Progenitor cell of endocrine pancreas (in vitro differentiated cells): ENCODE measurements at places on chromosomes 1 and 21. TPM values are rescaled to one million over a fixed set of nuclear protein-coding genes. Genes with fewer than 3 reads are reported as not detected.

GIPC2 gene
- 3.0 and 4.2 TPM in 2 replicates for total RNA-seq

- H3K4me1 ChIP-seq = peaks cover 8% of the 10 kb centered on the region
- no peaks in the 10 kb centered on the region for H3K36me3 ChIP-seq
- DNase-seq = no peak
These were observed 3.4 kb downstream of the IGSF21 start for GRCh38 chr1:18110968-18111367.

MRPL37 gene
- 61.9 and 62.2 TPM in 2 replicates for total RNA-seq

- no peaks in the 10 kb centered on the region for H3K4me1 ChIP-seq
- peak; percentile 41 for DNase-seq
- H3K27me3 ChIP-seq = no peaks in the 10 kb centered on the region
- no peak overlapping the region for H3K27ac ChIP-seq
These were observed 3.8 kb downstream of the TAS1R3 start for GRCh38 chr1:1334835-1335234.

DNA sequence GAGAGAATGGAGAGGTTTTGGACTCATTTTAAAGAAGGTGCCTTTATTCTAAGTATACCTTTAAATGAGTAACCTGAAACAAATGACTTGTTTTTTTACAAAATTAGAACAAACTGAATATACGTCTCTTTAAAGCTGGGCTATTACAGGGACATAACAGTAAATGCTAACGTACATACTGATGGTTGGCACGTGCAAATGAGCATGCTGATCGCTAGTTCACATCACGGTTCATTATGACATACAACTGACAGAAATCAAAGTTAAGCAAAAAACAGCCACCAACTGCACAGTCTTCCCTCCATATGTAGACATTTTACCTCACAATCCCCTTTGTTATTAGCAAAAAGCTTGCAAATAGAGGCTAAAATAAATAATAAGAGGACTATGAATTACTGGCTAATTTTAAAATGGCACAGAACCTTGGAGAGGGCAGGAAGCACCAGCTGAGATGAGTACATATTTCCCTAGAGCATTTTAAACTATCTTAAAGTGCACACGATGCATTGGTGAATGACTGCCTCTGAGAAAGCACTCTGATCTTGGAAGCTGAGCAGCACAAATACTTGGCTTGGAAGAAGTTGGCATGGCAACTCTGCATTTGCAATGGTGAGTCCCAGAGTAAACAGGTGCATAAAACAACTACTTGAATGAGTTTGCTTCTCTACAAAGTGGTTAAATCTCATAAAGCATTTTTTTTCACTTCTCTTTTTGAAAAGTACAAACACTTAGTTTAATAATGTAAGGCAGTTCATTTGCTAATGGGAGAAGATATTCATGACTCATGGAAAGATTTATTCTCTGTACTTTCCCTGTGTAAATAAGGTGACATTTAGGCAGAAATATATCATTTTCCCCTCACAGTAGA is 204.7 kb downstream of the LHX8 start:
- no peak overlapping the region for H3K4me3 ChIP-seq
- no peak for DNase-seq
- H3K4me1 ChIP-seq = peaks cover 20% of the 10 kb centered on the region
- H3K36me3 ChIP-seq = no peaks in the 10 kb centered on the region

- peaks cover 22% of the 10 kb centered on the region for H3K36me3 ChIP-seq
- H3K4me3 ChIP-seq = no peak overlapping the region
- H3K27ac ChIP-seq = no peak overlapping the region
- no peaks in the 10 kb centered on the region for H3K27me3 ChIP-seq
- no peaks in the 10 kb centered on the region for H3K4me1 ChIP-seq
These were observed 12.1 kb downstream of the DNAJC16 start for GRCh38 chr1:15538771-15539170.

GRCh38 chr1:50252196-50252595 is 143.5 kb downstream of the ELAVL4 start:
- no peak overlapping the region for H3K27ac ChIP-seq
- H3K4me1 ChIP-seq = peaks cover 8% of the 10 kb centered on the region
- H3K27me3 ChIP-seq = peaks cover 25% of the 10 kb centered on the region
- H3K4me3 ChIP-seq = no peak overlapping the region

DNA sequence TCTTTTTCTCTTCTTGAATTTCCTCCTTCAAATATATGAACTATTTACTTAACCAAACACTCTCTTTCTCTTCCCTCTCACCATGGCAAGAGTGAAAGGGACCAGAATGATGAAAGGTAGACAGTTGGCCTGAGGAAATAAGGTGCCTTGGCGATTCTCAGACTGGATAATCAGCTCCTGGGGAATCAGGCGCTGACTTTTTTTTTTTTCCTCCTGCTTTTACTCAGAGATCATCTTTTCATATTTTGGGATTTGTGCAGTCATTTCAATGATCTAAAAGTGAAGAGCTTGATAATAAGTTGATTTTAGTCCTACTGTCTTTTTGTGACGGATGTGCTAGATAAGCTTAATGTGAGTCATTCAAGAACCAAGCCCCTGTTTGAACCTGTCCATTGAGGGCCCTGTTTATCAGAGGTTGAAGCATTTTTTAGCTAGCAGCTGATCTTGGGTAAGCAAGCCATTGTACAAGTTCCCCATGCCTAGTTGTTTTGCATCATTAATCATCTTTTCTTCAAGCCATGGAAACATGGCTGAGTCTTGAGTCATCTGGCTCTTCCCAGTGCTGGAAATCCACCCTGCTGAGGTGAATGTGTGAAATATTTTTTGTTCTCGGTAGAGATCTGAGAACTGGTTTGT is 40.8 kb downstream of the ITSN1 start:
- no peaks in the 10 kb centered on the region for H3K27me3 ChIP-seq
- peak overlapping the region; percentile 95 for H3K27ac ChIP-seq
- H3K4me3 ChIP-seq = no peak overlapping the region
- peaks cover 4% of the 10 kb centered on the region for H3K36me3 ChIP-seq

DNA sequence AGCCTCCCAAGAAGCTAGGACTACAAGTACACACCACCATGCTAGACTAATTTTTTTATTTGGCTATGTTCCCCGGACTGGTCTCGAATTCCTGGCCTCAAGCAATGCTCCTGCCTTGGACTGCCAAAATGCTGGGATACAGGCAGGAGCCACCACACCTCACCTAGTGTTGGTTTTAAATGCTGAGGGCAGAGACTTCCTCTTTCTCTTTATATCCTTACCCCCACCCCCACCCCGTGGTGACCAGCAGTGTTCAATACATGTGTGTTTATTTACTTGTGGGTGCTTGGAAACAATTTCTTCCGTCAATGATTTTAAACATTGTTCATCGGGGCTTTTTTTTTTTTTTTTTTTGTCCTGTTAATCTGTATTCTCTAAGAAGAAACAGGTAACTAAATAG is 158.9 kb downstream of the ZBTB18 start:
- H3K27me3 ChIP-seq = peaks cover 4% of the 10 kb centered on the region
- H3K4me3 ChIP-seq = no peak overlapping the region
- H3K36me3 ChIP-seq = no peaks in the 10 kb centered on the region
- DNase-seq = no peak
- no peaks in the 10 kb centered on the region for H3K4me1 ChIP-seq
- H3K27ac ChIP-seq = no peak overlapping the region

DNA sequence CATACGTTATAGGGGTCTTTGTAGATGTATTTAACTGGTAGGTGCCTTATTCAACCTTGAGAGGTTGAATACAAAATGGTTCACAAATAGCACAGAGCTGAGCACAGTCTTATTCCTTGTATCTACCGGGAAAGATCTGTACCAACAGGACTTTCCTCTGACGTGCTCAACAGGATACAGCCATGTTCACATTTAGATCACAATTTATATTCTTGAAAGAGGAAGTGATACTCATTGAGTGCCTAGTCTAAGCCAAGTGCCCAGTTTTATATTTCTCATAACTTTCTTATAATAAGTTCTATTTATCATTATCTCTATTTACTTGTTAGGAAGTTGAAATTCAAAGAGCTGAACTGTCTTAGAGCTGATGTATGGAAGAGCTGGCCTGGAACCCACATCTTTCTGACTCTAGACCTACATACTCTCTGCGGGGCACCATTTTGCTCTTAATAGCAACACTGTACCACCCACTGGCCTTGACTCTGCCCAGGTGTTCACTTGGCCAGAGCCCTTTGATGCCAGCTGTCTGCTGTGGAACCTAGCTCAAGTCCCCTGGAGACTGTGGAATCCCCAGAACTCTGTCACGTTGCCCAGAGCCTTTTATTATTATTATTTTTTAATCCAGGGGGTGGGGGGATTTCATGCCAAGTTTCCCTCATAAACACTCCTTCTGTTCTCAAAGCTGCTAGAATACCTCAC is 156.2 kb downstream of the TPR start:
- no peak for DNase-seq
- H3K27ac ChIP-seq = no peak overlapping the region
- no peaks in the 10 kb centered on the region for H3K27me3 ChIP-seq
- no peak overlapping the region for H3K4me3 ChIP-seq
- H3K4me1 ChIP-seq = peaks cover 7% of the 10 kb centered on the region

GRCh38 chr1:14543191-14543840 is 55.2 kb upstream of the KAZN start:
- H3K27ac ChIP-seq = no peak overlapping the region
- DNase-seq = no peak
- peaks cover 5% of the 10 kb centered on the region for H3K27me3 ChIP-seq
- no peaks in the 10 kb centered on the region for H3K36me3 ChIP-seq

- no peak overlapping the region for H3K4me3 ChIP-seq
- no peaks in the 10 kb centered on the region for H3K4me1 ChIP-seq
- peaks cover 4% of the 10 kb centered on the region for H3K36me3 ChIP-seq
- DNase-seq = no peak
- H3K27ac ChIP-seq = no peak overlapping the region
These were observed 161.8 kb downstream of the CLIC6 start for GRCh38 chr21:34830386-34831170.

DNA sequence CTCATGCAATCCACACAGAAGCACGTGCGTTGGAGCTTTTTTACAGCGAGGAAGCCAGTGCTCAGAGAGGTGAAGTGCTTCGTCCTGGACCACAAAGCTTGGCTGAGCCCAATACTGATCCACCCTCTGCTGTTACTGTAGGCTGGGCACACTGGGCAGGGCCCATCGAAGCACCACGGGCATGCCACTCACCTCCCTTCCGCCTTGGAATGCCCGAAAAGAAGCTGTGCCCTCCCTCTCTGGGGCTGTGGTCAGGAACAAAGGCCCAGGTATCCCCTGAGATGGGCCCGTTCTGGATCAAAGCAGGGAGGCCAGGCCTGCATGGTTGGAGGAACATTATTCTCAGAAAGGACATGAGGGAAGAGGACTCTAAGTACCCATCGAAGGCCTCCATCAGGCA is 206.7 kb upstream of the C1orf174 start:
- no peak overlapping the region for H3K4me3 ChIP-seq
- H3K27ac ChIP-seq = no peak overlapping the region
- DNase-seq = no peak

SYPL2 gene
- 0.95 and 1.1 TPM in 2 replicates for total RNA-seq

GRCh38 chr1:235642011-235642942 is 7.3 kb downstream of the GNG4 start:
- peaks cover 14% of the 10 kb centered on the region for H3K4me1 ChIP-seq
- DNase-seq = no peak
- H3K27ac ChIP-seq = no peak overlapping the region
- H3K4me3 ChIP-seq = no peak overlapping the region
- H3K36me3 ChIP-seq = no peaks in the 10 kb centered on the region
- H3K27me3 ChIP-seq = peaks cover 18% of the 10 kb centered on the region

- H3K4me3 ChIP-seq = no peak overlapping the region
- no peaks in the 10 kb centered on the region for H3K36me3 ChIP-seq
- no peak for DNase-seq
- no peaks in the 10 kb centered on the region for H3K4me1 ChIP-seq
- no peaks in the 10 kb centered on the region for H3K27me3 ChIP-seq
These were observed 816.4 kb downstream of the KCNT2 start for GRCh38 chr1:195791796-195792195.

RRP1 gene
- 30.9 and 32.6 TPM in 2 replicates for total RNA-seq

- no peak overlapping the region for H3K4me3 ChIP-seq
- H3K4me1 ChIP-seq = peaks cover 14% of the 10 kb centered on the region
- peaks cover 22% of the 10 kb centered on the region for H3K36me3 ChIP-seq
These were observed 59.0 kb upstream of the PGD start for GRCh38 chr1:10339815-10340214.

DNA sequence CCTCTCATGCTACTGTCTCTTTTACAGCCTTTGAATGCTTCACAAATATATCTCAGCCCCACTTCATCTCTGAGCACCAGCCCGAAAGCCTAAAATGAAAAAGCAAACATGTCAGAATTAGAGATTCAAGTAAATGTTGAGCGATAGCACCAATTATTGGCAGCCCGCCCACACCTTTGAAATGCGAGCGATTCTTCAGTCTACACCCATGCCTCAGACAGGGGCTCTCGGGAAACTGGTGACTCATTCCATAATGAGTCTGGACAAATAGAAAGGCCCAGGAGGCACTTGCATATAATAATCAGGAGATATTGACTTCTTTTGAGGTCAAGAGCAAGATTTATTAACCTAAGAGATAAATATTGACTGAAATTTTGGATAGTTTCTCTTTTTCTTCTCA is 487.3 kb upstream of the PTBP2 start:
- peak overlapping the region; percentile 27 for H3K4me3 ChIP-seq
- DNase-seq = no peak

DYRK3 gene
- 8.4 and 9.1 TPM in 2 replicates for total RNA-seq

DNA sequence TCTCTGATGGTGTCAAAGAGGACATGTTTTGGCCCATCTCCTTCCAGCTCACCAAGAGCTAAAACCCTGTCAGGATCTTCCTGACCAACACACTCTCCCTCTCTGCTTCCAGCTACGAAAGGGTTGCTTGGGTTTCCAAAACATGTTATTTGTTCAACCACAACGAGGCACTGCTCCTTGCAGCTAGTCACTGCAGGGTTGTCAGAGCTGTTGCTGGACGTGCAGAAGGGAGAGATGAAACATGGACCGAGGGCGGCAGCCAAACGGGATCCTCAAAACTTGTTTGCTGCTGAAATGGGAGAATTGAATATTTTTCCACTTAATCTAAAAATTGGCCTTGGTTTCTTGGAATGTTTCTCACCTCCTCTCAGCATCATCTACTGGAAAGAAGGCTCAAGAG is 12.4 kb downstream of the ZBTB18 start:
- no peak overlapping the region for H3K4me3 ChIP-seq
- H3K27ac ChIP-seq = no peak overlapping the region
- DNase-seq = no peak
- peaks cover 9% of the 10 kb centered on the region for H3K27me3 ChIP-seq

DNA sequence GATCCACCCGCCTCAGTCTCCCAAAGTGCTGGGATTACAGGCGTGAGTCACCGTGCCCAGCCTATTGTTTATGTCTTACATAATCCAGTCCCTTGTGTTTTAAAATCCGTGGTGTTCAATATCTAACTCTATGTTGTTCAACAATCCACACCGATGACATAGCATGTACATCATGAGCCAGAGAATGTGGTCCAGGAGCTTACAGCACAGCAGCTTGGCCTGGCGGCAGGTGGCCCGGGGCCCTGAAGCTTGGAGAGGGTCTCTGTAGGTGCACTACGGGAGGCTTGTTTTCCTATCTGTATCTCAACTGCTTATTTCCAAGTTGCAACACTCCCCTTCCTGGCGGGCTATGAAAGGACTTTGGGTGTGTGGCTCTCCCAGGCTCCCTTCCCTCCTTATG is 138.4 kb downstream of the ADSS2 start:
- no peak overlapping the region for H3K27ac ChIP-seq
- H3K4me1 ChIP-seq = no peaks in the 10 kb centered on the region
- no peak overlapping the region for H3K4me3 ChIP-seq
- H3K27me3 ChIP-seq = no peaks in the 10 kb centered on the region
- H3K36me3 ChIP-seq = no peaks in the 10 kb centered on the region
